ENCODE measurements at places on chromosomes 1 and 21. TPM values are rescaled to one million over a fixed set of nuclear protein-coding genes. Genes with fewer than 3 reads are reported as not detected.

Gene NECTIN4
- total RNA-seq: not detected

Gene OR14K1
- not detected for total RNA-seq

Gene NR1I3
- total RNA-seq: not detected

- no peak for DNase-seq
These were observed 20.7 kb upstream of the RGS1 start for GRCh38 chr1:192554904-192555303.

- DNase-seq: no peak
These were observed 739 bp downstream of the SMG5 start for GRCh38 chr1:156281693-156282478.

DNA sequence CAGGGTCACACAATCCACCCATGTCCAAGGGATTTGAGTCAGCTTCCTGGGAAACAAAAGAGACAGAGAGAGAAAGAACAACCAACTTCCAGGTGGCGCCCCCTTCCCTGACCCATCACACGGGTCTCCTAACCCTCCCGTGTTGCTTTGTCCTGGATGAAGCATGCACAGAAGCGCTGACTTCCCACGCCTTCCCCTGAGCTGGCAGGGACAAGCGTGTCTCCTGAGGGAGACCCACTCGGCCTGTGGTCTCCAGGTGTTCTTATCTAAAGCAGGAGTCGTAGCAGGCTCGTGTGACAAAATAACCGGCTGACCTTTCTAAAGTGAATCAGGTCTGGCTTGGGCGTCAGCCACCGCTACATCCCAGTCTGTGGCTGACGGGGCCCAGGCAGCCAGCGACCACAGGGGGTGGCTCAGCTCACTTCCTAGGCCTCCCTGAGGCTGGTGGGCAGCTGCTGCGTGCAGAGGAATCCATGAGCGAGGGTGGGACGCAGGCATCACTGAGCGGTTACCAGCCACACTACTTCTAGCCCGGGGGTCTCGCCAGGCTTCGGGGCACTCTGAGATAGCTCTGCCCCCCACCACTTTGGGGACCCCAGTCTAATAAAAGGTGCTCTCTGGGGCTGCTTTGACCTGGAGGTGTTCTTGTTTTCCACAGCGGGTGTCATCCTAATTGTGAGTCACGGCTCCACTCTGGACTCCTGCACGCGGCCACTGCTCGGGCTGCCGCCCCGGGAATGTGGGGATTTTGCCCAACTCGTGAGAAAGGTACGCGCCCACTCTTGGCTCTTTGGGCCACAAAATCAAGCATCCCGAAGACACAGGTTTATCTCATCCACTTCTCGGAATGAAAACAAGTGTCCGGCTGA is 40.4 kb downstream of the UBASH3A start:
- DNase-seq: no peak

DNA sequence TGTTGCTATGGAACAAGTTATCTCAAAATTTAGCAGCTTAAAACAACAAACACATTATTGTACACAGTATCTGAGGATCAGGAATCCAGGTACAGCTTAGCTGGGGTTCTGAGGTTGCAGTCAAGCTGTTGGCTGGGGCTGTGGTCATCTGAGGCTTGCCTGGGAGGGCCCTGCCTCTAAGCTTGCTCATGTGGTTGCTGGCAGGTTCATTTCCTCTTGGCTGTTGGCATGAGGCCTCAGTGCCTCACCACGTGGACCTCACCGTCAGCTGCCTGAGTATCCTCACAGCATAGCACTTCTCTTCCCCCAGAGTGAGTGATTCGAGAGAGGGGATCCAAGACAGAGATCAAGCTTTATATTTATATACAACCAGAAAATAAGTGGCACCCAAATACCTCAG is 18.6 kb downstream of the NTPCR start:
- DNase-seq: no peak

DNA sequence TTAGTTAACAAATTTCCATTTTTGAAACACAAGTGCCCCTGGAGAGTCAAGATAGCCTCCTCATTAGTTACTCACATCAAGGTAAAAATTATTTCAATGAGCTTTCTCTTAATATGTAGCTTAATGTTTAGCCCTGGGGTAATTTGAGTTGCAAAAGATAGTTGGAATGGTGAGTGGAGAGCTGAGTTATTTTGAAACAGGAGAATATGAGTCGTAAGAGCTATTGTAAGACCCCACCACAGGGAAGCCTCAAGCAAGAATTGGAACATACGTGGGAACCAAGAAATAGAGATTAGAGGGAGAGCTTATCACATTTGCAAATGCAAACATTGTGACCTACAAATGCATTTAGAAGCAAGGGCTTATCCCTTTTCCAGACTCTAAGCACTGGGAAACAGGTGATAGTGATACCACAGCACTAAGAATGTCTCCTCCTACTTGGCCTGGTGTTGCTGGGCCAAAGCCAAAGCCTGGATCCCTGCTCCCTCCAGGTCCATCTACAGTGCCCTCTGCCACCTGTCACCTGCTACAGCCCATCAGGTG is 635.1 kb downstream of the PTPRC start:
- no peak for DNase-seq

DNA sequence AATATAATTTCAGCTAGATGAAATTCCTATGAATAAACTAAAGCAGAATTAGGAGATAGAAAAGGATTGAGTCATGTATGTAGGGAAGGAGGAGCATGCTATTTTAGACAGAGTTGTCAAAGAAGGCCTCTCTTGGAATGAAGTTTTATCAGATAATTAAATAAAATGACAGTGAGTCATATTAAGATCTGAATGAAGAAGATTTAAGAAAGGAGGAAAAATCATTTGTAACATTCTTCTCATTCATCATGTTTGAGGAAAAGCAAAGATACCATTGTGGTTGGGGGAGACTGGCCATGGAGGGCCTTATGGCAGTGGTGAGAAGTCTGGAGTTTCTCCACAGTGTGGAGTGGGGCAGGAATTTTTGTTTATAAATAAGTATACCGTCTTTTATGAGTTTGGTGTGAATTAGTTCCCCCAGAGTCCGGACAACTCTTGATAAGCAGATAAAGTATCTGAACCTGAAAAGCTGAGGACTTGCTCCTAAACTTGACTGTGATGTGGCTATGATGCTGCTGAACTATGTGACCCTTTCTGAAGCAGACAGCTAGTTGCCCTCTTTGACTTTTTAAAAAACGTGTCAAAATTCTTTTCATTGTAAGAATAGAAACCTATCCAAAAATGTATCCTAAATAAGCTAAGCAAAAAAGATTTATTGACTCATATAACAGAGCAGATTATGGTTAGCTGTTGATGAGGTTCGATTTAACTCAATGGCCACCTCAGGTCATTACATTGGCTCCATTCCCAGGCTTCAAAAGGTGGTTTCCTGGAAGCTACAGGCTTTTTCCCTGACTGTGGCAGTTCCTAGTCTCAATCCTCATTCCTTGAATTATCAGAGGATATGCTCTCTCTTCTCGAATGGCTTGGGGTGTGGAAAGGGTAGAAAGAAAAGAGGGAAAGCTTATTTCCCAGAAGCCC is 90.8 kb downstream of the LHX9 start:
- no peak for DNase-seq

All from neural crest cell (in vitro differentiated cells).